Right atrium auricular region (tissue), 2 donors: ENCODE measurements at places on chromosomes 4 and X. TPM values are rescaled to one million over a fixed set of nuclear protein-coding genes. Genes with fewer than 3 reads are reported as not detected.

GRCh38 chrX:122245175-122245574, 938.9 kb upstream of the GRIA3 start:
- DNase-seq = no peak

DNA sequence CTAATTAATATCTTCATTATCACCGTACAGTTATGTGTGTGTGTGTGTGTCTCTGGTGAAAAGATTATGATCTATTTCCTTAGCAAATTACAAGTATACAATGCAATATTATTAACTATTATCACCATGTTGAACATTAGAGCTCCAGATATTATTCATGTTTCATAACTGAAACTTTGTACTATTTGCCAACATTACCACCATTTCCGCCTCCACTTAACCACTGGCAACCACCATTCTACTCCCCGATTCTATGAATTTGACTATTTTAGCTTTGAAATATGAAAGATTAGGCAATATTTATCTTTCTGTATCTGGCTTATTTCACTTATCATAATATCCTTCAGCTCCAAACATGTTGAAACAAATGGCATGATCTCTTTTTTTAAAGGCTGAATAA, 717.9 kb downstream of the ARAP2 start:
- DNase-seq = no peak

- DNase-seq = no peak
These were observed 210.8 kb downstream of the SLC4A4 start for GRCh38 chr4:71549516-71550160.

GRCh38 chrX:134572816-134573682, 85.2 kb downstream of the PLAC1 start:
- no peak for DNase-seq

GRCh38 chr4:8725845-8726244, 133.3 kb downstream of the CPZ start:
- DNase-seq = no peak

- DNase-seq = no peak
These were observed 63.7 kb downstream of the SEC24D start for GRCh38 chr4:118772081-118772766.

DNA sequence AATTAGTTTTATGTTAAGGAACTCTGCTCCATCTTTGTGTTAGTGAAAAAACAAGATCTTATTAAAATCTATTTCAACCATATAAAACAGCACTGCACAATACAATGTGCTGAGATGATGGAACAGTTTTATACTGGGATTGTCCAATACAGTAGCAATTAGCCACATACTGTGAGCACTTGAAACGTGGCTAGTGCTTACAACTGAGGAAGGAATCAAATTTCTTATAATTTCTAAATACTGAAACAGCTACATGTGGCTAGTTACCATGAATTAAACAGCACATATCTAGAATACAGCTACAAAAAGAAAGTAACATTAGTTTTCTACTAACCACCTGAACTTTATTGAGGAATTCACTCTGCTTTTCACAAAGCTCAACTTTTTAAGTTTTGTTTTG, 14.7 kb downstream of the NFXL1 start:
- DNase-seq = no peak

- DNase-seq = no peak
These were observed 197.3 kb downstream of the CFAP299 start for GRCh38 chr4:80532674-80533333.

DNA sequence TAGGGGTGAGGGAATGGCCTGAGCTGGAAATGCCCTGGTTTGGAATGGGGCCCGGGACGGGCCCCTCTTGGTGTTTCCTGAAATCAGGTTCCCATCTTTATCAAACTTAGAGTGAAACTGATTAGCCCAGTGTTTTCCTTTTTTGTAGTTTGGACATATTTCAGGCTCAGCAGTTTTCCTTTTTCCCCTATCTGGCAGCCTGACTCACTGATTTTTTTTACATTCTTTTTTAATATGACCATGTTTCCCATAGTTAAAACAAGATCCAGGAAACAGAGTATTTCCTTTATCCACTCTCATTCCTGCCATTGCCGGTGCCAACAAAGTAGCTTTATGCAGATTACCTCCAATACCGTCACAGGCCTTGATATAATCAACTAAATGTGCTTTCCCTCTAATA, 20.5 kb upstream of the C4orf17 start:
- DNase-seq = no peak

DNA sequence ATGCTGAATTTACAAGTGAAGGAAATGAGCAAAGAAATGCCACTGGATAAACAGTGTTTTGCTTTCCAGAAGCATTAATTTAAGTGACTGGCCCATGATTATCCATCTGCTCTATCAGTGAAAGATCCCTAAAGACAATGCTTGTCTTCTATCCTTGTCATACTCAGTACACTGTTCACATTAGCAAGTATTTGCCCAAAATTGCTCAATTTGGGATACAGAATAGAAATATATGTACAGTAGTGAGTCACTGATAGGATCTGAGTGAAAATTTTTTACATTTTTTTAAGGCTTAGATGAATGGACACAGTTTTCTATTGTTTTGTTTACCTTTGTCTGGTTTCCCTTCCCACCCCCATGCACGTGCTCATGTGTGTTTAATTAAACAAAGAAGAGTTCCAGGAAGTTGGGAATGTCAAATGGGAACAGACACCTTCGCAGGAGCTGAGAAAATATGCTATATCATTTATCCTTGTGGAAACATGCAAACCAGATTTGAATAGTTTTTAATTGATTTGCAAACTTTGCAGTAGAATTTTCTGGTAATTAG, 656.3 kb downstream of the RPA4 start:
- DNase-seq = no peak

DNA sequence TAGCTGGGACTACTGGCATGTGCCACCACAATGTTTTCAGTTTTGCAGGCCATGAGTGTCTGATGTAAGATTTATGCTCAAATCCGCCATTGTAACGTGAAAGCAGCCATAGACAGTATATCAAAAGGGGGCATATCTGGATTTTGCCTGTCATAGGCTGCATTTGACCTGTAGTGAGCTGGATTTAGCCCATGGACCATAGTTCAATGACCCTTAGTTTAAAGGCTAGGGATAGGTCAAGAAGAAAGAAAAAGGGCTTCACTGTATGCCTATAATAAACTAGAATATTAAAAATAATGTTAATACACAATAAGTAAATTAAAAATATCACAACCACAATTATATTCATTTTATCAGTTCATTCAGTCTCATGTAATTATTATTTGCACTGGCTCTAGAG, 181.8 kb downstream of the STIM2 start:
- no peak for DNase-seq

DNA sequence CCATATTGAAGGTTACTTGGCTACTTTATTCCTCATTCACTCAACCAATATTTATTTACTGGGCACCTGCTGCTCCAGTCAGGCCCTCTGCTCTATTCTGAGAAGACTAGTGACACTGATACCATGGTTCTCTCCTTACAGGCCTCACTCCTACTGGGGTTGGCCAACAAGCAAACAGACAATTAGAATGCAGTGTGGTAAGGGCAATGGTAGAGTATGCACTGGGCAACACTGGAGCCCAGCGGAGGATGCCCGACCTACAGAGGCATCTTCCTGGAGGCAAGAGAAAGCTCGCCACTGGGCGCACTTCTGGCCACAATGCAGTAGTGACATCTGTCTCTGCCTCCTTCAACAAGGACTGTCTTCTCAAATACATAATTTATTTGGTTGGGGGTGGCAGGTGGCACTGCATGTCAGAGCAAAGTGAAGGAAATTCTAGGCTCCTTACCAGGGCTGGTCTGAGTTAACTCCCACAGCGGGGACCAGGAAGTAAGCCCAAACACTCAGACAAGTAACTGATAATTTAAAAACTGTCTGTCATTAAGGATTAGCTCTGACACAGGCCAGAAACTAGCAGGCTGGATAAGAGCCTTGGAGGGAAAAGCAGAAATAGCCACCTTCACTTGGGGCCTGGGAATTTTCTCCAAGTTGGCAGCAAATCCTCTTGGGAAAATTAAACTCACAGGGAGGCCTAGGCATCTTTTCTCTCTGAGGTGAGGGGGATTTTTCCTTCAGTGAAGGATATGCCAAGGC, 150.7 kb upstream of the EOLA2 start:
- no peak for DNase-seq

DNA sequence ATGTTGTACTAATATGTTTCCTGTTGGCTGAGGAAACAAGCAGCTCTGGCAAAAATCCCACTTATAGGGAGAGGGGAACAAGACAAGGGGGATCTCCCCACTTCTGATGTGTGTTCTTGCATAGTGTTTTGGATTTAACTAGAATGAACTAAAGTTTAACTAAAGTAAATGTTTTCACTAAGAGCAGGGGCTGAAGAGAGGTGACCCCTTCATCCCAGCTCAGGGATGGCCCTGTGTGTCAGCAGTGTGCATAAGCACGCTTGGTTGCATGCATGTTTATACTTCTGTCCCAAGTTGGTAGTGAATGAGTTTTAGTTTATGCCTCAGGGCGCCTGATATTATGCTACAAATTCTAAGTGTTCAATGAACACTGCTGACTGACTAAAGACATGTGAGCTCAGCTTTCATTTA, 169.4 kb downstream of the MGST2 start:
- DNase-seq = no peak

The SLITRK4 gene
- total RNA-seq = 8.1 TPM

The ERAS gene
- not detected for total RNA-seq

The CT45A2 gene
- not detected for total RNA-seq

The LCORL gene
- 8.8 TPM for total RNA-seq

The DCAF8L2 gene
- not detected for total RNA-seq

The AFF1 gene
- total RNA-seq = 73.5 TPM

The ALB gene
- total RNA-seq = 0.41 TPM

The GAB3 gene
- total RNA-seq = 16.9 TPM

The PCDH11X gene
- total RNA-seq = 0.28 TPM

The FHL1 gene
- 869 TPM for total RNA-seq

The MAD2L1 gene
- 0.24 TPM for total RNA-seq
